Stimulated activated CD4-positive, alpha-beta T cell treated with anti-CD3 and anti-CD28 coated beads, TNF-alpha, amount 100 ng/mL, for 24 hours (primary cell): ENCODE measurements at places on chromosomes 6 and 20.
A peak's percentile ranks its signal among the peaks of the same experiment; 100 is the strongest.

- no peak for DNase-seq
These were observed 245.7 kb downstream of the RNF144B start for GRCh38 chr6:18632670-18633410.

DNA sequence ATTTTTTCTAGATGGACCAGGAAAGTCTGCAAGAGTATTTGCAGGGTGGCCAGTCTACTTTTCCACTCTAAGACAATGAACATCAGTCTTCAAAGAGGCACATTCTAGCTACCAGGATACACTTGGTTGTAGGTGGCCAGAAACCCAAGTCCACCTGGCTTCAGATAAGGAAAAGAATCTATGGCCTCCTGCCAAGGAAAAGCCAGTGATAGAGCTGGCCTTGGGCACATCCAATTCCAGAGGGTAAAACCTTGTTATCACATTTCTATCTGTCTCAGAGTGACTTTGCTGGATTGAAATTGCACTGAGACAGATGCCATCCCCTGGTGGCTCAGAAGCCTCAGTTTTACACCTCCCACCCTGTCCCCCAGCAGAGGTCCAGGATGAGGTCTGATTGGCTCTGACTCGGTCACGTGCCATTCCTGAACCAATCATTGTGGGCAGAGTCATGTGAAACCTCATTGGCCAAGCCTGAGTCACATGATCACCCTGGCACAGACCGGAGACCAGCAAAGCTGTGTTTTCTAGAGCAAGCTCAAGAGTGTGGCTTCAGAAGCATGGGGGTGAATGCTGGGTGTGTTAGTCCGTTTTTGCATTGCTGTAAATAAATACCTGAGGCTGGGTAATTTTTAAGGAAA is 497.4 kb upstream of the SULF2 start:
- DNase-seq: no peak

DNA sequence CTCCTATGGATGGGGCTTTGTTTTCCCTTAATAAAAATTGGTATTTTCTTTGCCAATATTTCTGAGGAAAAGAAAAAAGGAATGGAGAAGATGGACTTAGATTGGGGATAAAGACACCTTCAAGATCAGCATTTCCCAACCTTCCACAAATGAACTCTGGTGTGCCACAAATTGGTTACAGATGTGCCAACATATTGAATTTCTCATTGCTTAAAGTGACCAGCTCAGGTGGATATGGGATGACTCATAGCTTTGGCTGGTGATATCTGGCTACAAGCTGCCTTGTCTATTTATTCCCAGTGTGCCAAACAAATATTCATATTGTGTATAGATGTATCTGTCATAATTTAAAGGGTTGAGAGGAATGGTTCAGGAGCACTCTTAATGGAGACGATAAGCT is 32.5 kb downstream of the THEMIS start:
- DNase-seq: no peak

- no peak for DNase-seq
These were observed 11.4 kb downstream of the PKIB start for GRCh38 chr6:122621638-122622037.

GRCh38 chr6:127934956-127935355 is 34.1 kb upstream of the THEMIS start:
- DNase-seq: no peak

- DNase-seq: no peak
These were observed 383.4 kb downstream of the GRIK2 start for GRCh38 chr6:101776919-101777350.

DNA sequence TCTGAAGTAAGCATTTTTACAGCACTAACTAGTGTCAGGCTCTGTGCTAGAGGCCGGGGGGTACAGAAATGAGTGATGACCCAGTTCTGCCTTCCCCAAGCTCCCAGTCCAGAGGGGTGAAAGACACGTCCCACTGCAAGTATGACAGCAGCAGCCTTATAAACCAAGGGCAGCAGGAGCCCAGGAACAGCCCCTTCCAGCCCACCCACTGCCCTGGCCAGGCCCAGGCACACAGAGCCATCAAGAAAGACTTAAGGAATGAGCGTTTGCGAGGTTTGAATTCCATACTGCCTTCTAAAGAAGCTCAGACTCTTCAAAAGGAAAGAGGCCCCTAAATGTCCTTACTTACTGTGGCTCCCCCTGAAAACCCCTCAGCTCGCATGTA is 10.0 kb downstream of the TRERF1 start:
- DNase-seq: no peak

DNA sequence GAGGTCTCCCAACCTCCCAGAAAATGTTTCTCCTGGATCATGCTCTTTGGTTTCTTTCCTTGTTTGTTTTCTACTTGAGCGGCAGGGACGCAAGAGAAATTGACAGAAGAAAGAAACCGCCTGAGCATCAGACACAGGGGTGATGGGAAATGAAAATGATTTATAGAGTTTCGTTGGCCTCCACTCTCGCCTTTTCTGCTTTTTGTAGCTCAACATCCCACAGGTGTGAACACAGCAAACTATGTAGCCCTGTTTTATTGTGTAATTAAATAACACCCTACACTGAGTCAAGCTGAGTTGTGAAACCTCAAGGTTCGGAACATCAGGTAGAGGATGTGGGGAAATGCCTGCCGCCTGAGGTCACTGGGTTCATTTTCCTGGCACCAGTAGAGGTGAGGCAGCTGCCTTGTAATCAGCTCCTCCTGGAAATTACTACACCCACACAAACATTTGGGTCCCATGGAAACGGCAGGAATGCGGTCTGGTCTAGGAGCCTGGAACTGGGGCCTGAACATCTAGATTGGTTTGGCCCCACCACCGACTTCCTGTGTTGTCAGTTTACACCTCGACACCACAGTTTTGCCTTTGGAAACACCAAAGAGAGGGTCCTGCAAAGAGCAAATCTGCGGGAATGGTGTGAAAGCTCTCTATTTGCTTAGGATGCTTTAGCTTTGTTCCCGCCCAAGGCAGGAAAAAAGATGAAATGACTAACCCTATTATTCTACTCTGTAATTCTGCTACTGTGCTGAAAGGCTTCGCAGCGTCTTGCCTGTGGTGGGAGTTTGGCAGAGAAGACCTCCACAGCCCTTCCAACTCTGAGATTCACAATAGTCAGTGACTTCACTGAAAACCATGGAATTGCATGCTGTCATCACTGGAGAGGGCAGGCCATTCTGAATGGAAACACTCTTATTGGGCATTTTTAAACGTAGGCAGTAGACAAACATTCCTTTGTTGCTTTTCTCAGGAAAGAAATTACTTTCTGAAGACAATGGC is 53.0 kb downstream of the ADAT2 start:
- no peak for DNase-seq

- no peak for DNase-seq
These were observed 52.9 kb upstream of the SIRPG start for GRCh38 chr20:1710484-1710883.

DNA sequence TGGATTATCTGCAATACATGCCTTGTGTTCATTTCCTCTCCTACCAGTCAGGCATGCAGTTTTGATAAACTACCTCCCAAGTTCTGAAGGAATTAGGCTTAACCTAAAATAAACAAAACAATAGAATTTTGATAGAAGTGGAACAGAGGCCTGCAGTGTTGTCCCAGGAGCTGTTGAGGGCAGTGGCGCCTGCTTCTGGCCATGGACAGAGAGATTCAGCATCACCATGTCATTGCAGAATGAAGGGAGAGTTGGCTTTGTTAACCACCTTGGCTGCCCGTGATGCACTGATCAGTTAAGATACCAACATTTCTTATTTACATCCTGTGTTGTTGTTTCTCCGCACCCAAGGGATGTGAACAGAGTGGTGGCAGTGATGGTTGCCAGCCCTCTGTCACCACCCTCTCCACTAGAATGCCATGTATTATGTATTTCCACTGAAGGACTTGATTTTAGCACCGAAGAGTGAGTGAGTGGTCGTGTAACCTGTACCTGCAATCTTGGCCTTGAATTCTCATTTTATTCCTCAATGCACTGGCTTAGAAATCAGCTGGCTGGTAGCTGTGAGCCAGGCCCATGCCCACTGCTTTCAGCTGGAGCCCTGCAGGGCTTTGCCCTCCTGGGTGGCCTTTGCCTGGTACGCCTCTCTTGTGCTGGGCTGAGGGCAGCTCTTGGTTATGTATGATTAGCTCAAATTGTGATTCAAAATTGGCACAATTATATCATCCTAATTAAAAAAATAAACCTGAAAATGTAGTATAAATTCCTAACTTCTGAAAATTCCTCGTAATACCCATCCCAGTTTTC is 56.5 kb downstream of the SHLD1 start:
- no peak for DNase-seq

GRCh38 chr6:28082939-28083338 is 2.6 kb downstream of the ZNF165 start:
- no peak for DNase-seq

DNA sequence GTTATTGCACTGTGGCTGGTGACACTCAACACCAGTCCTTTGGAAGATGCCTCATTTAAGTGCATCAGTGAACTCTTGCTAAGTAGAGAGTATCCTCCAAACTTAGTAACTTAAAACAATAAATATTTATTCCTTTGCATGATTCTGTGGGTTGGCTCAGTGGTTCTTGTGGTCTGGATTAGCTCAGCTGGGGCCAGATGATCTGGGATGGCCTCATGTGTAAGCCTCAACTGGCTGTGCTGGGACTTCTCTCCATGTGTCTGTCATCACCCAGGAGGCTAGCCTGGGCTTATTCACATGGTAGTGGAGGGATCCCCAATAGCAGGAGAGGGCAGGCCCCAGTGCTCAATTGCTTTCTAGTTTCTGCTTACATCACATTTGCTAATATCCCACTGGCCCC is 8.3 kb downstream of the LRRN4 start:
- no peak for DNase-seq

- no peak for DNase-seq
These were observed 159.8 kb upstream of the TSHZ2 start for GRCh38 chr20:52812231-52812847.

- DNase-seq: no peak
These were observed 312.4 kb downstream of the GRIK2 start for GRCh38 chr6:101705866-101706265.

DNA sequence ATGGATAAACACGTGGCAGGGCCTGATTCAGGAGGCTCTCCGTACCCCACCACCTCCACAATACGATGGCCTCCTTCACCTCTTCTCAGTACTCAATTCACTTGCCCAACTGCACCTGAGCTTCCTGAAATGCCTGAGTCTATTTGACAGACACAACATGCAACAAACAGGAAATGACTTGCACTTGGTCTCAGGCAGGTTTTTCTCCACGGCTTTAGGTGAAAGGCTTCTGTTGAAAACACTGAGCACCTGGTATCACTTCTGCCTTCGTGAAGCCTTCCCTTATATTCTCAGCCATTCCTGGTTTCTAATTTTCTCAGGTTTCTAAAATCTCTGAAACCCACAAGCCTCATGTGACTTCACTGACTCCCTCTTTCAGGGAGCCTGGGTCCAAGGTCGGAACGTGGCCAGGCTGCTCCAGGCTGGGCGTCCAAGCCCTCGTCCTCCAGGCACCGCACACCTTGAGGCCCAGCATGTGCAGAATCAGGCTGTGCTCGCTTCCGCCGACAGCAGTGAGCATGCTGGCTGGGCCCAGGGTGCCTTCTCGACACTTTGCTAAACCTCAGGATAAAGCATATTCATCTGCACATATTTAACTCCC is 34.7 kb downstream of the TAF4 start:
- no peak for DNase-seq

GRCh38 chr20:61439251-61439650 is 187.2 kb downstream of the CDH4 start:
- DNase-seq: no peak

DNA sequence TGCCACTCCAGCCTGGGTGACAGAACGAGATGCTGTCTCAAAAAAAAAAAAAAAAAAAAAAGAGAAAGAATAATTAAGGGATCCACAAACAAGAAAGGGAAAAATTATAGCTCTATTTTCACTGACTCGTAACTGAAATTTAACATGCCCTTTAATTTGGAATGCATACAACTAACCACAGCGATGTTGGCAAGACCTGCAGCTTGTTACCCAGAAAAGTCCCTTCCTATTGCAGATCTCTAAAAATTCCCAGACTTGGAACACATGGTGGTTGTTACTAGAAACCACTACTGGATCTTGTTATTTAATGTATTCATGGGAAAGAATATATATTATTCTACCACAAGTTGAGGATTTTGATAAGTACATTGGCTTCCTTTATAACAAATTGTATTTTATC is 27.8 kb upstream of the SMIM28 start:
- DNase-seq: no peak

GRCh38 chr6:163962627-163963117 is 548.2 kb downstream of the QKI start:
- DNase-seq: no peak

DNA sequence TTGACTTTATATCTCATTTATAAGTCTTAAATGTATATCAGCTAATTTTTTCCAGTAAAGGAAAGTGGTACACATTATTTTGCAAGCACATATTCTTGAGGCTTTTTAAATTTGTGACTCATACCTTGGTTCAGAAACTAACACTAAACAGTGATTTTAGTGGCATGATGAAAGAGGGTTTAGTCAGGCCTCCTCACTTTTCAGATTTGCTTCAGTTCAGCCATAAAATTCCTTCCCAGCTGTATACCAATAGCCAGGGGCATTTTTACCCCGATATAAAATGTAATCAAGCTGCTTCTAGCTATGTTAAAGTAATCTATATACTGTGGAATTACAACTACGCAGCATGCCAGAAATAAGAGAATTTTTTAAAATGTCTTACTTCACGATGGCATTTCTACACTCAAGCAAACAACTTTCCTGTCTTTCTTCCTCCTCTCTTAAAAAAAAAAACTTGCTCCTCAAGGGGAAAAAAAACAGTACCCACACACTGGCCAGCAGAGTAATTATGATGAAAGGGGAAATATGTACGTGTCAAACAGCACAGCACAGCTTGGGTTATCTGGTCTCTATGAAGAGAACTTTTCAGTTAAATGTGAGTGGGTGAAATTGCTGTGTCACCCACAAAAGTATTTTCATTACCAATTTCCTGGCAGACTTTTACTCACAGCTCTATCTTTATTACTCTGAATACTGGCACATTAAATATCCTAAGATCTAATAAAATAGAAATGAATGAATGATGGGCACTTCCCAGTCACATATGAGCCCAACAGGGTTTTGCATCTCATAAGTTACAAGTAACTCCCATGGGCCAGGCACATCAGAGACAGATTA is 244.8 kb upstream of the TENT5A start:
- no peak for DNase-seq

DNA sequence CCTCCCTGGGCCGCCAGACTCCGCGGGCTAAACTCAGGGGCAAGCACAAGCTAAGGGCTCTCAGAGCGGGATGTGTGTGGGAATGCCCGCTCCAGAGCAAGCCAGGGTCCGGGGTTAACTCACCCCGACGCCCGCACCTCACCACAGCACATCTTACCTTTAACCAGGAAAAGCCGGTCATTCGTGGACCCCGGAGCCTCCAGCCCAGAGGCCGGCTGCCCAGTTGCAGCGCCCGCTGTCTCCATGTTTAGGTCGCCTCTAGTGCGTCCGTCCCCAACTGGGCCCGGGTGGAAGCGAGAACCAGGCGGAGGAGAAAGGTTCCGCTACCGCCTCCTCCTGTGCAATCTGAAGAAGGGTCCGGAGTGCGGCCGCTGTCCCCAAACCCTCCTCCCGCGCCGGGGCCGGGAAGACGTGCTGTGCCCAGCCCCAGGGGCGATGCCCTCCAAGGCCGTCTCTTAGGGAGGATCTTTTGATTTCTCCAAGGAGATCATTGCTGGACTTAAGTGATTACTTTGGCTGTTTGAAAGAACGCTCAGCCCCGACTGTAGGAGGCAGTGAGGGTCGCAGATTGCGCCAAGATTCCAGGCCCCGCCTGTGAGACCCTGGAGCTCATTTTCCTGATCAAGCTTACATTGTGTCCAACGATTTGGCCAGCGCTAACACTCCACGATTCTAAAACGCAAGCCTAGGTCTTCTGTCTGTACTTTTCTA is at the start of gene TMEM242:
Gene TMEM242 (minus strand): TSS at position 265 of the 711 bp plus-strand sequence. CDS start 20 bp downstream, at position 245.
- peak; percentile 89 for DNase-seq

- DNase-seq: no peak
These were observed 165.0 kb upstream of the RNF24 start for GRCh38 chr20:4180356-4180755.
